Stimulated activated CD8-positive, alpha-beta memory T cell treated with anti-CD3 and anti-CD28 coated beads, Interleukin-2, amount 100 ng/mL, for 48 hours (primary cell): ENCODE measurements at places on chromosomes 12 and 14.

DNA sequence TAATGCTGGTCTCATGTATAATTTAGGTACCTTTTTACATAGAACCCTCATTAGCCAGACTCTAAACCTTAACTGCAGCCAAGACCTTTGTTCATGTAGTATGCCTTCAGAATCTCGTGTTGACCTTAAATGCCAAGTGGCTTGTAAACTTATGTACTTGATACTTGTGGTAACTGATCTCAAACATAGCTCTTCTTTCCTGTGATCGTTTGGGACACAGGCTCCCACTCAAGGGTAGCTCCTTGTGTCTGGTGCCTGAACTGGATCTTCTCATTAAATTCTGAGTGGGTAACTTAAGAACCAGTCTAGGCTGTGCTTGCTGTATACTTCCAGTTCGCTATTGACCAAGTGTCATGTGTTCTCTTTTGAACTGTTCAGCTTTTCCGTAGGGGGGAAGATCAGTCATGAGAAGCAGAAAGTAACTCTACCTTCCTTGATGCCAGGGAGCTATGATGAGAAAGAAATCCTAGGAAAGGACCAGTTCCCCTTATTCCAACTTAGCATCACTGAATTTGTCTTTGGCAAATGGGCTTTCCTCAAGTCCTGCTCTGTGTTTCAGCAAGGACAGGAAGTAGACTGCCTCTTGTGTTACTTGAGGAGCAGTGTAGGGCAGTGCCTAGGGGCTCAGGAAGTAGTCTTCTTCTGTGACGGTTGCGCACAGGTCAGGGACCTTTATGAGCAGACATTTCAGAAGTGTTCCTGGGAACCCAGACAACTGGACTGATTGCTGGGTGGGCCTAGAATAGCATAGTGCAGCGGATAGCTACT, 2.5 kb downstream of the LGALS3 start:
- no peak for DNase-seq

GRCh38 chr14:38994731-38995130, 108.3 kb downstream of the SEC23A start:
- no peak for DNase-seq

GRCh38 chr14:76212242-76212641, 60.5 kb downstream of the GPATCH2L start:
- DNase-seq = no peak

- no peak for DNase-seq
These were observed 130.3 kb downstream of the TGFB3 start for GRCh38 chr14:75851574-75851866.

DNA sequence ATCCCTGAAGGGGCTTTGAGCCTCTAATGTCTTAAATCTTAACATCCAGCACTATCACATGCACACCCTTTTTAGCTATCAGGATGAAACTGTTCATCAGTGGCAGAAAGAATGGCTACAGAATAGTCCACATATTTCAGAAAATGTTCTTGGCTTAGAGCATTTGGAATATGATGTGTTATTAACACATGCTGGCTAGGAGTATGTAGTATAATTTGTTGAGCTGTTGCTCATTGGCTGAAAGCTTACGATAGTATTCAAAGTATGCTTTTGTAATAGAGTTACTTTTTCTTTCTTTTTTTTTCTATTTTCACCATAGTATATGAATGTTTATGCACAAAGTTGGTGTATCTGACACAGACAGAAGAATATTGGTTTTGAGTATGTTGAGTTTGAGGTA, 55.1 kb downstream of the MNAT1 start:
- no peak for DNase-seq

- DNase-seq = no peak
These were observed 326.7 kb downstream of the SLC6A15 start for GRCh38 chr12:84585776-84586395.
